T-helper 1 cell (primary cell): ENCODE measurements at places on chromosomes 5 and 9.

- no peak for DNase-seq
These were observed 252.1 kb upstream of the ZNF608 start for GRCh38 chr5:124998520-124998919.

DNA sequence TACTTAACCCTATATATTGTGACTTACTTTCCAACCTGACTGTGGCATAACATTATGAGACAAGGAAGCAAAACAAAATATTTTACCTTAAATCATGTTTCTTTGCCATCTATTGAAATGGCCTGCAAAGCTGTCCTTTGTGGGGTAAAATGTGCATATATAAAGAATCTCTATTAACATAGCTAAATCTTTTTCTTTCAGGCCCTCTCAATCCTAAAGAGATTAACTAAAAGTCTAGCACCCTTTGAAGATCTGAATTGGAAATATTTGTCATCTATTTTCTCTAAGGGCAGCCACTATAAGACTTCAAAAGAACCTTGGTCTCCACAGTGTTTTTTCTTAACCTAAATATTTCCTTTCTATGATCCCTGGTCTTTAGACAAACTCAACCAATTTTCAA lies 5.0 kb upstream of the UNC13B start:
- no peak for DNase-seq

GRCh38 chr5:140609126-140609525 lies 23.8 kb downstream of the CD14 start:
- DNase-seq = no peak

GRCh38 chr9:12544700-12545099 lies 148.5 kb upstream of the TYRP1 start:
- no peak for DNase-seq

DNA sequence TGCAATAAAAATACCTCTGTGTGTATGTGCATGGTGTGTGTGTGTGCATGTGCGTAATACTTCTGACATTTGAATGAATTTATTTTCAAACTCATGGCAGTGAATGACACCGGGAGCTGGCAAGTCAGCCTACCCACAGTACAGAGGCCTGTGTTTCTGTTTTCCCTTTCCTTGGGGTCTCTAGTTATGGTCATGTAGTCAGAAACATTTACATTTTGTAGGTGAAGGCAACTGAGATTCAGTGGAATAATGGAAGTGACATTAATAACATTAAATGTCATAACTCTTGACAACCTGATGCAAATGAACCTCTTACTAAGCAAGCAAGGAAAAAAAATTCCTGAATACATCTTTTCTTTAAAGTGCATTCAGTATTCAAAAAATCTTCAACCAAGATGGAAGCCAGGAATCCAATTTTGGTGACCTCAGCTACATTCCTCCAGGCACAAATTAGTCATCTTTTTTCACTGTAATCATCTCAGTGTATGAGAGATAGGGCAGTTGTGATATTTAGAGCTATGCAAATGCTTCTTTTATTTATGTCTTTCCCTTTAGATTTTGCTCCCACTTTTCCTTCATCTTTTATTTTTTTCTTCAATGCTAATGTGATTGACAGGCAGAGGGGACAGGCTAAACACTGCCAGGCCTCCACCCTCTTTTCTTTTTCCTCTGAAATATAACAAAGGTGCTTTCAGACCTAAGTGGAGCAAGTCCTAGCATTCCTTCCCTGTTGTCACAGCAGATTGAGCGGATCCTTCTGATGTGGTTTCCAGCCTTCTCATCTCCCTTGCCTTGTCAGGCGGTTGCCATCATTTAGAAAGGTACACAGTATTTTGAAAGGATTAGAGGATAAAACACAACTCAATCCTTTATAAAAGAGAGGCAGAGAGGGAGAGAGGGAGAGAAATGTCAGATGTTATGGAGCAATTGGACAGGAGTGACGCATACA lies 569.8 kb upstream of the ADAMTS16 start:
- DNase-seq = no peak

- DNase-seq = no peak
These were observed 267.1 kb upstream of the GRIA1 start for GRCh38 chr5:153223376-153223775.

GRCh38 chr9:32723789-32724325 lies 59.5 kb upstream of the TMEM215 start:
- no peak for DNase-seq

- DNase-seq = no peak
These were observed 41.5 kb downstream of the ALG2 start for GRCh38 chr9:99180199-99180598.

GRCh38 chr5:145680767-145681166 lies 154.4 kb downstream of the PRELID2 start:
- no peak for DNase-seq

GRCh38 chr9:86545090-86545489 lies 190.9 kb upstream of the TUT7 start:
- DNase-seq = no peak

GRCh38 chr5:60494635-60495034 lies 205.3 kb downstream of the DEPDC1B start:
- no peak for DNase-seq

GRCh38 chr5:144634138-144634537 lies 463.5 kb downstream of the KCTD16 start:
- DNase-seq = no peak

DNA sequence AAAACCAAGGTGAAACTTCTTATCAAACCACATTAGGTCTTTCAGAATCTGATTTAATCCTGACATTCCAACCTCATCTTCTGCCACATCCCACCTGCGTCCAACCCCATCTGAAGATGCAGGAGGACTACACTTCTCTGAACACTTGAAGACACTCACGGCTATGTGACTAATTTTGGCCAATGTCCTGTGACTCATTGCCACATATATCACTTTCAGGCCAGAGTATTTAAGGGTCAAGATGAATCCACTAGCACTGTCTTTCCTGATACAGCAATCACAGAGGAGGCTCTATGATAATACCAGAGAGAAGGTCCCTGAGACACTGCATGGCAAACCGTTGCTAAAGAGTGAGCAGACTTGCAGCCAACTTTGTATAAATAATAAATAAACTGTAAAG lies 323.4 kb downstream of the NR2F1-AS1 start:
- DNase-seq = no peak

DNA sequence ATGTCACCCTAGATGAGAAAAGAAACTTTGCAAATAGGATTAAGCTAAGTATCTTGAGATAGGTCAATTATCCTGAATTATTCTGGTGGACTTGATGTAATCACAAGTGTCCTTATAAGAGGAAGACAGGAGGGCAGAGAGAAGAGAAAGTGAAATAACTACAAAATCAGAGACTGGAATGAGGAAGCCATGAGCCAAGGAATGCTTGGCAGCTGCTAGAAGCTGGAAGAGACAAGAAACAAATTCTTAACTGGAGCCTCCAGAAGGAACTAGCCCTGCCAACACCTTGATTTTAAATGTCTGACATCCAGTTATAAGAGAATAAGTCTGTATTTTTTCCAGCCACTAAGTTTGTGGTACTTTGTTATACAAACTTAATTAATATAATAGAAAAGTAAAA lies 480.0 kb downstream of the NR2F1-AS1 start:
- DNase-seq = no peak

DNA sequence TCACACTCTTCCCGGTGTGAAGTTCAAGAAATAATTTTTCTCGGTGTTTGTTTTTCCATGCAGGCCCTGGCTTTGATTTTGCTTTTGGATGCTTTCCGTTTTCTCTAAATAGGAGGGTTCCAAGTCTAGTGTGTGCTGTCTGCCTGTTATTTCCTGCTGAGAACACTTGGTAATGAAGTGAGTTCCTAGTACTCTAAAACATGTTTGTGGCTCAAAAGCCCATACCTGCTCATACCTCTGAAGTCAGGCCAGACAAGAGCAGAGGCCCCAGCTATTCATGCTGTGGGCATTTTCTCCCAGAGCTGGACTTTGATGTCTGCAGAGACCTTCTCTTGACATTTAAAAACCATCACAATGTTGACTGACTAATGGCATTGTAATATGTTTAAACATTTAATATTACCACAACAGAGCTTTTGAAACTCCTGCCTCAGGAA lies 211.2 kb downstream of the GOLPH3 start:
- no peak for DNase-seq

DNA sequence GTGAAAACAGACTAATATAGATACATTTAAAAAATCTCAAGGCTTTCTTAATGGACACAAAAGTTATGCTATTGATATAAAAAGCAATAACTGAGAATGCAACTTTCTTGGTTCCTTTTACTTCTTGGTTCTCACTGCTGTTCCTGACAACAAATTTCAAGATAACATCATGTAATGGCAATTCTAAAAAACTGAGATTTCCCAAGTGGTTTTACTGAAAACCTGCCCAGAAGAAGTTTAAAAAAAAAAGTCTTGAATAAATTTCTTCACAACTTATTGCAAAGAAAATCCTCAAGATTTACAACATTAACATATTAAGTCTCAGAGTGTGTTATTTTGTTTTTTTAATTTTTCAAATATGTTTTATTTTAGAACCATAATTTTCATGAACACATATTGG lies 302.8 kb upstream of the COX7C start:
- no peak for DNase-seq

GRCh38 chr5:175688352-175689146 lies 30.7 kb downstream of the HRH2 start:
- DNase-seq = no peak

- DNase-seq = no peak
These were observed 154.0 kb downstream of the CDH6 start for GRCh38 chr5:31347552-31347905.

GRCh38 chr9:92895812-92896436 lies 18.1 kb upstream of the ZNF484 start:
- no peak for DNase-seq

GRCh38 chr5:110785356-110785755 lies 46.5 kb downstream of the SLC25A46 start:
- no peak for DNase-seq

- DNase-seq = no peak
These were observed 44.6 kb downstream of the CXXC5 start for GRCh38 chr5:139692679-139693308.
